ENCODE measurements at places on chromosomes 13 and 19.

DNA sequence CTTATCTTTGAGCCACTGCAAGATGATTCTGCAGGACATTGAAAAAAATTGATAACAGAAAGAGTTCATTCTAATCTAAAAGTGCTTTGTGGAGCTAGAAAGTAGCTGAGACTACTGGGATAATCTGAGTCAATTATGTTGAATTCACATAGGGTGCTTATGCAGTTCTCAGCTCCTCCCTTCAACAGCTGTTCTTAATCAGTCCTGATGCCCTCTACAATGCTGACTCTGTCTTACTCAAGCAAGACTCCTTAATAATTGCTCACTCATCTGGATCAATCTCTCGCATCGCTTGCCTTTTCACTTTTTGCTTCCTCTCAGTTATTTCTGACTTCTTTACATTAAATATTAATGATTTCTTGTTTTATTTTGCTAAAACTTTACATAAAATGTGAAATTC, 182.1 kb downstream of the PCDH17 start:
- no peak for DNase-seq

DNA sequence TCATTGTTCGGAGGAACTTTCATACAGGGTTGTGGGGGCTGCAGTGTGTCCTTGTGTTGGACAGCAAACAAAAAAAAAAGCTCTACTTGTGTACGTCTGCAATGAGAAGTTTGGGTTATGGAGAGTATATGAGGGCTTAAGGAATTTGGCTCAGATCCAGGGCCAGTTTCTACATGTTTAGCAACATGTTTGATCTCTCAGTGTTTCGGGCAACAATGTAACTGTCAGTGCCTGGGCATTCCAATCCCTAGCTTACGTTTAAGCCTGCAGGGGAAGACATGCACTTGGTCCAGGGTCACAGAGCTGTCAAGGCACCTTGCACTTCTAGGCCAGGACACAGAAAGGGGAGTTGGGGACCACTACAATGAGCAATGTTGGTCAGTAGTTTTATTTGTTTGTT, 13.9 kb downstream of the ZNF543 start:
- DNase-seq = no peak

GRCh38 chr13:112071723-112072533, 5.0 kb downstream of the SOX1 start:
- DNase-seq = no peak

DNA sequence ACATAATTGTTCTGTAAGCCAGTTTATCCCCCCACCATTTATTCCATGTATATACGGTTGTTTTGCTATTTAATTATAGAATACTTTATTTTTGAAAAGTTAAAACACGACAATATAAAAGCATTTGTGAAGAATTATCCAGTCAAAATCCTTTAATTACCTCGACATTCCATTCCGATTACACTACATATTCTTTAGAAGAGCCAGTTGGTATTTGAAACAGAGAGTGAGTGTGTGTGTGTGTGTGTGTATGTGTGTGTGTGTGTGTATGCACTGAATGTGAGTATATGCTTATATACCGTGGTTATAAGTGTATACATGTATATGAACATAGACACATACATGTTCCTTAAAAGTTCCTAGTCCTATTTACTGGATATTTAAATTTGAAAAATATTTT, 87.8 kb upstream of the KLF5 start:
- no peak for DNase-seq

GRCh38 chr13:49624229-49624628, 4.1 kb upstream of the ARL11 start:
- no peak for DNase-seq

DNA sequence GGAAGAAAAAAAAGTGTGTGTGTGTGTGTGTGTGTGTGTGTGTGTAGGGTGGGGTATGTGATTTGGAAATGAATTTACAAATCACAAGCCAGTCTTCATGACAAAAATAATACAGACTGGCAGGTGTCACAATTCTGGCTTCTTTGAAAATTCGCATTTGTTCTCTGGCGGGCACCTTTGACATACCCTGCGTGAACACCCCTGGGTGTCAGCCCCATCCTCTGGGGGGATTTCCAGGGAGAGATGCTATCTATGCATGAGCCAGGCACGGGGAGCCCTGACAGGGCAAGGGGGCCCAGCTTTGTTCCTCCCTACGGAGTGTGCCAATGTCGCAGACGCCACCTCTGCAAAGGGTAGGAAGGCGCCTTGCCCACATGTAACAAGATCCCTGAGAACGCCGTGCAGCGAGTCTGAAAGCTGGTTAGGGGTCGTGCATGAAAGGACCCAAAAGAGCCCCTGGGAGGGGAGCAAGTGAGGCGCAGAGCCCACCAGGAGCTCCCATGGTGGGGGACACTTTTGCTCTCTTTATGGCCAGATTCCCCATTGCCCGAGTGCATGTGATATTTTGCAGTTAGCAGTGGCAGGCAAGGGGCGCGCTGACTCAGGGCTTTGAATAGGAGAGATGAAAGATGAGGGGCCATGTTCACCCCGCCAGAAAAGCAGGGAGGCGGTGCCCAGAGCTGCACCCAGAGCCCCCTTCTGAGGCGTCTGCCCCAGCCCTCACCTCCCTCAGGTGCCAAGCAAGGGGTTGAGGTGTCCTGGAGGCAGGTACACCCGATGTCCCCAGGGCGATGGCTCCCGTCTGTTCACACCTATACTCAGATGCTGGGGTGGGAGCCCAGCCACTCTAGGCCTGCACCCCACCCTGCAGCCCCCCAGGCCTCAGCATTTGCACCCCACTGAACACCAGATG, 45.3 kb downstream of the KLF2 start:
- DNase-seq = no peak

DNA sequence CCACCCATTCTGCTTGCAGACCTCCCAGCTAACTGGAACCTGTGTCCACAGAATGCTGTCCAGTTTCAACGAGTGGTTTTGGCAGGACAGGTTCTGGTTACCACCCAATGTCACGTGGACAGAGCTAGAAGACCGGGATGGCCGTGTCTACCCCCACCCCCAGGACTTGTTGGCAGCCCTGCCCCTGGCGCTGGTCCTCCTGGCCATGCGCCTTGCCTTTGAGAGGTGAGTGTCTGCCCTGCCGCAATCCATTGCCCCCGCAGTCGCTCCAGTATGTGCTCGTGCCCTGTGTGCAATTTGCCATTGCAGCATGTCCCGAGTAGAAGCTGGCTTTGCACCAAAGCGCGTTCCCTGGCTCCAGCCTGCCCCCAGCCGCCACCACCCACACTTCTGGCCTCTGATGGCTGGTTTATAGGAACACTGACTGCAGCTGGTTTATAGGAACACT, 41.9 kb downstream of the CERS4 start:
- DNase-seq = no peak

- no peak for DNase-seq
Measured at GRCh38 chr13:38166116-38166515, 183.5 kb upstream of the UFM1 start.

- DNase-seq = no peak
Measured at GRCh38 chr13:87923753-87924152, 252.6 kb downstream of the SLITRK5 start.

GRCh38 chr13:44374348-44374712, 706 bp downstream of the SERP2 start:
- no peak for DNase-seq

DNA sequence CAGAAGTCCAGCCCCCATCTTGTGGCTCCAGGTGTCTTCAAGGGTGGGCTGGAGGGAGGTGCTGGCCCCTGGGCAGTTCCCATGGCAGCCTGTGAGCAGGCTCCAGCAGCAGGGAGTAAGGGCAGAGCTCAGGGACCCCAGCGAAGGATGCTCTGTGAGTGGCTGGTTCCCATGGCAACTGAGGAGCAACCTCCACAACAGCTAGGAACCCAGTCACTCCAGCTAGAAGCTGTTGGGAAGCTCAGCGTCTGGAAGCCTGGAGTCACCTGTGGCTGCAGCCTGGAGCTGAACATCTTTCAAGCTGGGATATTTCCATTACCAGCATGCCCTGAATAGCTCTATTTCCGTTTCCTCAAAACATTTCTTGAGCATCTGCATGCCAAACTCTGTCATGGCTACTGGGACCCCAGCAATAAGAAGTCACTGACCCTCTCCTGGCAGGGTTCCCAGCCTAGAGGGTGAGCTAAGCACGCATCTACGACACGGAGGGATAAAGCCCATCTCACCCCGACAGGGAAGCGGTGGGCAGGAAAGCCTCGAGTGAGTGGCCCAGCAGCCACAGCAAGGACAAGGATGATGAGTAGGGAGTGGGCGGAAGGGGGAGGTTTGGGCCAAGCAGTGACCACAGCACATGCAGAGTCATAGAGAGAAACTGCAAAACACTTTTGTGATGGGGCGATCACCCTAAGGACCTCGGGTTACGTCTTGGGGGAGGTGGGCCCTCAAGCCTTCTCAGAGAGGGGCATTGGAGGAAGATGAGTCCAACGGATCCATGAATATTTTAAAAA, 52.6 kb downstream of the ALOX5AP start:
- DNase-seq = no peak

- DNase-seq = no peak
Measured at GRCh38 chr19:29528946-29529645, 3.3 kb downstream of the VSTM2B start.

- no peak for DNase-seq
Measured at GRCh38 chr19:3879656-3880055, 829 bp upstream of the ATCAY start.
